ENCODE measurements at places on chromosomes 5 and 9.

DNA sequence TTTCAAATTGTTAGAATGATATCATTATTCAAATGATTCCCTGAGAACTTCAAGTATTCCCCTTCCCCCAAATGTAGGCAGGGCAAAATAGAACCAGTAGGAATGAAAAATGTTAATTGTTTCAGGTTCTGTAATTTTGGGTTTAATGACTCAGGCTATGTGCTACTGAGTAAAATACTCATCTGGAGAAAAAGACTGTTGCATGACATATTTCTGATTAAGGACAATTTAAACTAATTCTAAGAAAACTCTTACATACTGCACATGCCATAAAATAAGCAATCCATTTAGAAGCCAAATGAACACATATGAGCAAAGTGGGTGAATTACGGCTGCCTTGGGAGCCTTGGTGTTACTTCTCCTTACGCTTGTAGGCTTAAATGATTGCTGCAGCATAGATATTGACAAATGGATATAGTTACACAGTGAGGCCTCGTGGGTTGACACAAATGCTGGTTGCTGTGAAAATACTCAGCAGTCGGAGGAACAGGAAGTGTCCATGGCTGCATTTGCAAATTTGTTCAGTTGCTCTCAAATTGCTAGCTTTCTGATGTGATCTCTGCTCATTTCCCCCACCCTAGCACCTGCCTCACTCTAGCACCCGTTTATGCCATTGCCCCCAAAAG lies 174.9 kb upstream of the DMAC1 start:
- no peak for DNase-seq

- DNase-seq = no peak
These were observed 260.7 kb downstream of the NR3C1 start for GRCh38 chr5:143142596-143143435.

DNA sequence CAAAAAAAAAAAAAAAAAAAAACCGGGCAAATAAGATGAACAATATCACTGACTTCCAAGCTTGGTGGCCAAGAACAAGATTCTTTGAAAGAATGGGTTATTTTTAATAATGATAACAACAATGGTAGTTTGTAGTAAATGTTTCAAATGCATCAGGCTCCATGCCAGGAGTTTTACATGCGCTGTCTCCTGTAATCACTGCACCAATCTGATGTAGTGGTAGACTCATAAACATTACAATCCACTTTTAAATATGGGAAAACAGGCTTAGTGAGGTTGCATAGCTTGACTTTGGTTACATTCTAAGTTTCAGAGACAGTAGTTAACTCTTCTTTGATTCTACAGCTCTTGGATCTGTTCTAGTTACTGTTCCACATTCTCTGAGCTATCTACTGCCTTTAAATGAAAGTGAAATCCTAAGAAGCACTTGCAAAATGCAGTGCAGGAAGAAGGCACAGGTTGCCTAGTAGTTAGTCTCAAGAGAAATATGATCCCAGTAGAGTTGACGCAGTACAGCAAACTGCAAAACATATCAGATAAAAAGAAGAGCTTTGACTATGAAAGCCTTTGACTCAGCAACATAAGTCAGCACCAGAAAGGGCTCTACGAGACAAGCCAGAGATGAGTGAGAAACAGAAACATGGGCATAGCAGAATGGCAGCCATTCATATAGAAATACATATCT lies 62.1 kb downstream of the PDE4D start:
- DNase-seq = no peak

- no peak for DNase-seq
These were observed 139.3 kb upstream of the FBXL17 start for GRCh38 chr5:108521011-108521700.

- DNase-seq = no peak
These were observed 21.0 kb upstream of the FOXE1 start for GRCh38 chr9:97831843-97832636.

DNA sequence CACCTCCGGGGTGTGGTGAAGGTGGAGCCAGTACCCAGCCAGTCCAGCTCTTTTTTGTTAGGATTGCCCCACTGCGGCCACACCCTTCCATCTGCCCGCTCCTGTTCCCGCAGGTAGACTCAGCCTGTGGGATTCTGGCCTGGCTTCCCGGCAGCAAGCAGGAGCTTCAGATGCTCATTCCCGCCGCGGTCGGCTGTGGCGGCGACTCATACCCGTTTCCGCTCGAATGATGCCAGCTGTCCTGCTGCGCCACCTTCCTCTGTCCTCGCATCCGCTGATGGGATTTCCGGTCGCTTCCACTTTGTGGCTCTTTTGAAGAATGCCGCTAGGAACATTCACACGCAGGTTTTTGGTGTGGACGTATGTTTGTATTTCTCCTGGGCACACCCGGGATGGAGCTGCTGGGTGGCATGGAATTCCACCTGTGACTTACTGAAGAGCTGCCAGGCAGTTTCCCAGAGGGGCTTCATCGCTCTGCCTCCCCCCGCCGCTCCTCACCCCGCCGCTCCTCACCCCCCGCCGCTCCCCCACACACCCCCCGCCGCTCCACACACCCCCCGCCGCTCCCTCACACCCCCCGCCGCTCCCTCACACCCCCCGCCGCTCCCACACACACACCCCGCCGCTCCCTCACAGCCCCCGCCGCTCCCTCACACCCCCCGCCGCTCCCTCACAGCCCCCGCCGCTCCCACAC lies 60.3 kb downstream of the TENT4A start:
- no peak for DNase-seq

- DNase-seq = no peak
These were observed 280.0 kb upstream of the ANKRD55 start for GRCh38 chr5:56513141-56513540.

- no peak for DNase-seq
These were observed 1.8 kb downstream of the NTMT1 start for GRCh38 chr9:129627556-129628440.

- no peak for DNase-seq
These were observed 37.2 kb downstream of the DAB2IP start for GRCh38 chr9:121688681-121689080.

DNA sequence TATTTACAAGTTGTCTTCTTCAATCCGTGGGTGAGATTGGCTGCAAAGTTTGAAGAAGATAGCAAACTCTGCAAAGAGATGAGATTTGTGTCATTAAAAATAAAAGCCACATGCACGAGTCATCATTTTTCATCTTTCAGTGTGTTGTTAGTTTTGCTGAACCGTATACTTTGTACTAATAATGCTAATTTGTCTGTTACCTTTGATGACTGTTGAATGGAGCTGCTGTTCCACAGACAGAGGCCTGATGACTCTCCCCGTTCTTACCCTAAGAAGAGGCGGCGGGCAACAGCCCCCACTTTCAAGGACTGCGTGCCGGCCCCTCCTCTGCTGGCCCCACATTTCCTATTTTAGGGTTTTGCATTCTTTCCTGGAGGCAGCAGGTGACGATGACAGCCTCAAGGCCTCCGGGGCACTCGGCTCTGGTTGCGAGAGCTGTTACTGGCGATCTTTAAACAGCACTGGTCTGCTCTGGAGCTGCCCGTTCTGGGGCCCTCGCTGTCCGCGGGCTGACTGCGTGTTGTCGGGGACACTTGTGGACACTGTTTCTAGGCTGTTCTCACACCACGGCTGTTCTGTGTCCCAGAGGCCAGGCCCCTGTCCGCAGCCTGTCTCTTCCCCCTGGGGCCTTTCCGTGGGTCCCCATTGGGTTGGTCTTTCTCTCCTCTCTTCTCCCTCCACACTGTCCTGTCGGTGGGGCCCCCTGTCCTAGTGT lies 35.1 kb downstream of the NDUFS6 start:
- no peak for DNase-seq

DNA sequence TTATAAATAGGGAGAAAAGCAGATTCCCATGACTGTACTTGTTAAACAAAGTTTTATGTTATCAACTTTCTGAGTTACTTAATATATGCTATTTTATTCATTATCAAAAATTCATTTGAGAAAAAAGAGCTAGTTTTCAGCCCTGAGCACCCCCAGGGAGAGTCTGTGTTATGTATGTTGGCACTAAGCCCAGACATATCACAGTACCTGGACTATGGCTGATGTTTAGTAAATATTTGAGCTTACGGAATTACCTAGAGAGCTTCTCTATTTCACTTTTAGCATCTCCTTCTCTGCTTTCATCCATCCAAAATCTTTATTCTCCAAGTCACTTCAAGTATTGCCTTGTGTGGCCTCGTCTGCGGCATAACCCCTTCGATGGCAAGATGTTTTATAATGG lies 225.9 kb upstream of the PCSK5 start:
- no peak for DNase-seq

DNA sequence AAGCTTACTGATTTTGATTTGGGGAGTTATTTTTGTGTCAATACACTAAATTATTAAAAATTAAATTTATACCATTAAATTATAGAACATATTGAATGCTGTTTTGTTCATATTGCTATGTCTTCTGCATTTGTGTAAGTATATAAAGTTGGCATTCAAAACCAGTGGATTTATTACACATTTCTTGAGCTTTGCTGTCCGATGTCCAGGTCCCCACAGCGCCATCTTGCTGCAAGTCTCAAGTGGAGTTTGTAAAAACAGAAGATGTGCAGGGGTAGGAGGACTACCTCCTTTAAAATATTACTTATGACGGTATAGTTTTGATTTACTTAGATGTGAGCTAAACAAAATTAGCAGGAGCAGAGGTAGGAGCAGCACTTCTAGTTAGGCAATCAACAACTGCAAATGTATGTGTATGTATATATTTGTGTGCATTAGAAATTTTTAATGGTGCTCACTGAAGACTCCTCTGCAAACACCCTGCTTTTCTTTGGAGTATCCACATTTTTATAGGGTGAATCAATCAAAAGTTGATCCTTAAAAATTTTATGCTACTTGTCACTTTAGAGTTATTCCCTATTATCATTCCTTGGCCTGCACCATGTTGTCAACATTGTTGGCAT lies 37.4 kb downstream of the CPEB4 start:
- no peak for DNase-seq

DNA sequence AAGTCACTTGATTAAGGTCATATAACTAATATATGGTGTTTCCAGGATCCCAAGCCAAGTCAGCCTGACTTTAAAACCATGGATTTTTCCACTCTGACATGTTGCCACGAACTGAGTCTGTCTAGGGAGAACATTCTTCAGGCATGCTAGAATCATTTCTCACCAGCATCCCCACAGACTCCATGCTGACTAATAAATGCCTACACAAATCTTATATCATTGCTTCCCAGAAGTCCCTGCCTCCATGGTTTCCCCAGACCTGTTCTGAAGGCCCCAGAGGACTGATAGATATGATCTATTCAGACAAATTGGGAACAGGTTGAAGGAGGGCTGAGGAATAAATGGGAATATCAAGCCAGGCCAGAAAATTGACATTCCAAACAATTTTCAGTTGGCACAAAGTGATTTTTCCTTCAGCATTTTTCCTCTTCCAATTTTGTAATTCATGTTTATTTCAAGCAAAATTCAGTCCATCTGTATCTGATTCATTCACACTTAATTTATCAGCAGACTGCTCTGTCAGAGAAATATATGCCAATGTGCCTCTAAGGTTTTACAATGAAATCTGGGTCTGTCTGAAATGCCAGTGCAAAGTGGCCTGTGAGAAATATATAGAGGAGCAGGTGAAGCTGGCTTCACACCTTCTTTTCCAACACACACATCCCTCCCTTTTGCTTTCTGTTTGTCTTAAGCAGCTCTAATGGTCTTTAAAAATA lies 413.6 kb upstream of the TNC start:
- DNase-seq = no peak

DNA sequence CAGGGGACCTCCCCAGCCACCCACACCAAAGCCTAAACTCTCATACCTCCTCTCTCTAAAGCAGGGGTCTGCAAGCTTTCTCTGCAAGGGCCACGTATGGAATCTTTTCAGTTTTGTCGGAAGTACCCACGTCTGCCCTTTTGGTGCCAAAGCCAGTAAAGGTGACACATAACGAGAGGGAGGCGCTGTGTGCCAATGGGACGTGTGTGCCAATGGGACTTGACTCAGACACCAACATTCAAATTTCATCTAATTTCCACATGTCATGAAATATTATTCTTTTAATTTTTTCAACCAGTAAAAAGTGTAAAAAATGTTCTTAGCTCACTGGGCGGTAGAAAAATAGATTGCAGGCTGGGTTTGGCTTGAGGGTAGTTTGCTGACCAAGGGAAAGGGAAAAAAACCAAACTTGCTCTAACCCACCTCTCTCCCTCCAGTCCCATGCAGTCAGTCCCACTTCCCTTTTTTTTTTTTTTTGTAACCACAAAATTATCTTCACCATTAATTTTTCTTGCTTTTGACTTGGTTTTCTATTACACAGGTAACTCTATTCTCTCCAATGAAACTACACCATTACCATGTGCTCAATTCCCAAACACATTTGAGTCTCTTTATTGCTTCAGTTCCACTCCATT lies 25.5 kb downstream of the OR2V1 start:
- DNase-seq = no peak

DNA sequence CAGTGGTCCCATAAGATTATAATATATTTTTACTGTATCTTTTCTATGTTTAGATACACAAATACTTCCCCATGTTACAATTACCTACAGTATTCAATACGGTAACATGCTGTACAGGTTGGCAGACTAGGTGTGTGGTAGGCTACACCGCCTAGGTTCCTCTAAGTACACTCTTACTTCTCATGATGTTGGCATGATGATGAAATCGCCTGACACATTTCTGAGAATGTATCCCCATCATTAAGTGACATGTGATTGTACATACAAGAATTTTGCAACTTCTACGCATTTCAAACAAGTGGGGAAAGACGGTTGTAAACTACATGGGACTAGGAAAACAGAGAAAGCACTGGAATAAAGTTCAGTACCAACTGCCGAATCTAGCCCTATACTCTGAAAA lies 53.3 kb downstream of the SETX start:
- DNase-seq = no peak

GRCh38 chr9:86733929-86734328 lies 213.4 kb downstream of the GAS1 start:
- DNase-seq = no peak

- no peak for DNase-seq
These were observed 8.4 kb upstream of the IRX2 start for GRCh38 chr5:2759696-2760461.

DNA sequence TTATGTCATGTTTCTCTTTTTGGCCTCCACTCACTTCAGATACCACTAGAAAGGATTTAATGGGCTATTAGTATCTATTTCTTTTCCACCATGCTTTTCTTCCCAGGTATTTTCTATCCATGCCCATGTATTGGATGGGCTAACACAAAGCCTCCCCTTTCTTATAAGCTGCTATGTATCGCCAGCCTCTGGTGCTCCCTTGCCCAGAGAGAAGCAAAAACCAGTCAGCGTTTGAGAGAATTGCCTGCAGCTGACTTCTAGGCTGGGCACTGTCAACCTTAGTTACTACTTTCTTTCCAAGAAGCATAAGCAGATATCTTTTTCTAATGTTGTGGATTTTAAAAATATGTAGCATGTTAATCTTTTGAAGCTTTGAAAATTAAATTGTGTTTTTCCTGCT lies 30.2 kb upstream of the HSPB3 start:
- DNase-seq = no peak

GRCh38 chr9:137222190-137223077 lies at the start of gene RNF208:
TSS of gene RNF208 (minus strand) at chr9:137222240. CDS start at chr9:137221212, 1,028 bp downstream.
- no peak for DNase-seq

- no peak for DNase-seq
These were observed 28.0 kb upstream of the ENHO start for GRCh38 chr9:34550681-34551270.

All from stimulated activated CD8-positive, alpha-beta memory T cell treated with anti-CD3 and anti-CD28 coated beads, Interleukin-7, amount 100 ng/mL, for 1 hour (primary cell).